Stomach (tissue), 19 donors: ENCODE measurements at places on chromosomes 5 and 9. TPM values are rescaled to one million over a fixed set of nuclear protein-coding genes. Genes with fewer than 3 reads are reported as not detected.

NELFB gene
- 79.4 TPM for total RNA-seq

MCC gene
- 17.9 TPM for total RNA-seq

GRCh38 chr5:178667101-178667500 is 40.3 kb upstream of the CLK4 start:
- peak; percentile 6 for DNase-seq

PRR16 gene
- total RNA-seq = 2.2 TPM

CDO1 gene
- not detected for total RNA-seq

FAM200C gene
- 3.0 TPM for total RNA-seq

DNA sequence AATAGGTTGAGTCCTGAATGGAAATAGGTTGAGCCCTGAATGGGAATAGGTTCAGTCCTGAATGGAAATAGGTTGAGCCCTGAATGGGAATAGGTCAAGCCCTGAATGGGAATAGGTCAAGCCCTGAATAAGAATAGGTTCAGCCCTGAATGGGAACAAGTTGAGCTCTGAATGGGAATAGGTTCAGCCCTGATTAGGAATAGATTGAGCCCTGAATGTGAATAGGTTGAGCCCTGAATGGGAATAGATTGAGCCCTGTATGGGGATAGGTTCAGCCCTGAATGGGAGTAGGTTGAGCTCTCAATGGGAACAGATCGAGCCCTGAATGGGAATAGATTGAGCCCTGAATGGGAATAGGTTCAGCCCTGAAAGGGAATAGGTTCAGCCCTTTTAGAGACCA is 590.8 kb upstream of the ADAMTS16 start:
- DNase-seq = no peak
